ENCODE measurements at places on chromosomes 5 and 9.

DNA sequence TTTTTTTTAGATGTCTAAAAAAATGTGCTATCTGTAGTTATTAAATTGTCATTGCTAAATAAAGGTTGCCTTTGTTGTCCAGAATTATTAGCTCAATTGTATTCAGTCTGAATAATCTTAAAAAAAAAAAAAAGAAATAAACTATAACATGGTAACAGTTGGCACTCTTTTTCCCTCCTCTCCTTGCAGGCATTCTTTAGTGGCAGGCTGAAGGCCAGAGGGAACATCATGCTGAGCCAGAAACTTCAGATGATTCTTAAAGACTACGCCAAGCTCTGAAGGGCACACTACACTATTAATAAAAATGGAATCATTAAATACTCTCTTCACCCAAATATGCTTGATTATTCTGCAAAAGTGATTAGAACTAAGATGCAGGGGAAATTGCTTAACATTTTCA lies 87.6 kb upstream of the FAM170A start:
- no peak for DNase-seq

GRCh38 chr5:66888613-66889012 lies 292.4 kb downstream of the MAST4 start:
- no peak for DNase-seq

- DNase-seq: no peak
Measured at GRCh38 chr5:141031006-141031405, 20.2 kb upstream of the PCDHB1 start.

DNA sequence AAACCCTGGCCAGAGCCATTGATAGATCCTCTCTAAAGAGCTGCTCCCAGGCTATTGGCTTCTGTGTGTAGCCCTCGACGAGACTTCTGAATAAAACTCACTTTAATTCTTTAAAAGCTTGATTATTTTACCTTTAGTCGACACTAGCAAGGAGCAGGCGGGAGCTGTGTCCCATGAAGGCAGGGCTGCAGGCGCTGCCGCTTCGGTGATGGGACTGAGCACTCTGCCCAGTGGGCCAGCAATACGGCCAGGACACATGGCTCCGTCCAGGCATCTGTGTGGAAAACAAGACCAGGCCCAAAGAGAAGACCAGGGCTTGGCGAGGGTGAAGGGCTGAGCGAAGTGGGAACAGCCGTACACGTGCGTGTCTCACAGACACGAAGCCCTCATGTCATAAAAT lies 365.9 kb downstream of the GADD45G start:
- DNase-seq: no peak

- DNase-seq: no peak
Measured at GRCh38 chr5:84706678-84707641, 322.3 kb upstream of the EDIL3 start.

GRCh38 chr5:179238628-179238970 lies 106.7 kb downstream of the ADAMTS2 start:
- DNase-seq: no peak

- no peak for DNase-seq
Measured at GRCh38 chr5:8756498-8757084, 789.3 kb downstream of the SEMA5A start.

GRCh38 chr9:69971643-69972449 lies 71.8 kb upstream of the MAMDC2 start:
- peak; percentile 38 for DNase-seq

- no peak for DNase-seq
Measured at GRCh38 chr9:2231101-2231500, 216.0 kb downstream of the SMARCA2 start.

GRCh38 chr9:99038484-99038820 lies 66.5 kb upstream of the TGFBR1 start:
- no peak for DNase-seq

DNA sequence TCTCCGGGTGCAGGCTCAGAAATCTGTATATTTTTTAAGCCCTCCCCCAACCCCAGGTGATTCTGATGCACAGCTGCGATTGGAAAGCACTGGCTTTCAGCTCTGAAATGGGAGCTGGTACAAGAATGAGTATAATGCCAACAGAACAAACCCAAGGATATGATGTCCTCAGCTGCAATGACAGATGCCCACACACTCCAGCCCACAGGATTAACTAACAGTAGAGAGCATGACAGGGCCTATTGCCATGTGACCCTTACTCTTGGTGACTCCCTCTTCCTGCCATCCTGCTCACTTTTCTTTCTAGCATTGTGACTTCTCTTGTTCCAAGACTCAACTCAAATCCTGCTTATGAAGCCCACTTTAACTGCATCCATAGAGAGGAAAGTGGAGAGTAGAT lies 174.5 kb downstream of the FGF18 start:
- DNase-seq: no peak

DNA sequence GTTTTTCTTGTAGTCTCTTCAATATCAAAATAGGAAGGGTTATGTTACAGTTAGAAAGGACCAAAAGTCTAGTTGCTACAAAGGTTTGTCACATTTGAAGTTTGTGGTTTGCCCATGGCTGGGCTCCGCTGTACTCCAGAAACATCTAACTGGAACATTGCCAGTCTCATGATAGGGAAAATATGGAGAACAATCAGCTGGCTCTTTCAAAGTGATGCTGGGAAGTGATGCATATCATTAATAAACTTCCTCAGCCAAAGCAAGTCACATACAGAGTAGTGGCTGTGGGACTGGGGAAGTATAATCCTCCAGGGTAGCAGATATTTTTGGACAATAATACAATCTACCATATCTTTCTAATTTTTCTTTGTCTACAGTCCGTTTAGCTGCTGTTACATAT lies 8.8 kb downstream of the BTF3 start:
- no peak for DNase-seq

DNA sequence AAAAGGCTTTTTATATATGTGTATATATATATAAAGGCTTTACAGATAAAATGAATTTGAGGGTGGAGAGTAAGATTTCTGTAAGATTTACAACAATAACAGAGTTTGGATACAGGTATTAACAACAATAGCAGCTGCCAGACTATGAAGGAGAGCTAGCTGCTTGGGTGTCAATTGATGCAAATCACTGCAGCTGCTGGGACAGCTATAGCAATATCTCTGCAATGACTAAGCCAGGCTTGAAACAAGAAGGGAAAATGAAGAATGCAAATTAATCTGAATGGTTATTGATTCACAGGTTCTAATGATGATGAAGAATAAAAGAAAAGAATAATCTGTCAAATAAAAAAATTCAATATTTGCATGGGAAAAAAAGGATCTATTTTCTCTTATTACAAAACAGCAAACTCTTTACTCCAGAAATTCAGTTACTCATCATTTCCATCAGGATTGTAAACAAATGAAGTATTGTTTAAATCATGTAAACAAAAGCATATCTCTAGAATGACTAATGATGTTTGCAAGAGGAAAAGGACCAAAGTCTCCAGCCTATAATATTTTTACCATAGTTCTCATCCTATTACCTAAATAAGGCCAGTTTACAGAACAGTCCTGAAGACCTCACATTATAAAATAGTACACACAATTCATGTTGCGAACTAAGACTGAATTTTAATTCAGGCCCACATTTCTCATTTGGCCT lies 219.0 kb downstream of the HTR1A start:
- no peak for DNase-seq

DNA sequence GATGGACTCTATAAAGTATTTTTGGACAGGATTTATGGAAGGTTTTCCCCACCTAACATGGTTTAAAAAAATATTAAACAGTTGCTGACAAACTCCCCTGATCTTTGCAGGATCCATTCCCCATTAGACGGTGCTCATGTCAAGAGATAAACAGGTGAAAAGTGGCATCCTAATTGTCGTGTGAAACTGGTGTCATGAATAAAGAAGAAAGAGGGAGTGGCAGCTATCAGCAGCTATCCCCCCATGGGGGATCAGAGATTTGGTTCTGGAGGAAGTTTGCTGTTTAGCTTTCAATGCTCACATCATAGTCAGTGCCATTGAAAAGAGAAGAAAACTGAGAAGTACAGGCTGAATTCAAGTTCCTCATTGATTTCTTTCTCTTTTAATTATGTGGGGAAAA lies 329.3 kb upstream of the BRINP1 start:
- no peak for DNase-seq

DNA sequence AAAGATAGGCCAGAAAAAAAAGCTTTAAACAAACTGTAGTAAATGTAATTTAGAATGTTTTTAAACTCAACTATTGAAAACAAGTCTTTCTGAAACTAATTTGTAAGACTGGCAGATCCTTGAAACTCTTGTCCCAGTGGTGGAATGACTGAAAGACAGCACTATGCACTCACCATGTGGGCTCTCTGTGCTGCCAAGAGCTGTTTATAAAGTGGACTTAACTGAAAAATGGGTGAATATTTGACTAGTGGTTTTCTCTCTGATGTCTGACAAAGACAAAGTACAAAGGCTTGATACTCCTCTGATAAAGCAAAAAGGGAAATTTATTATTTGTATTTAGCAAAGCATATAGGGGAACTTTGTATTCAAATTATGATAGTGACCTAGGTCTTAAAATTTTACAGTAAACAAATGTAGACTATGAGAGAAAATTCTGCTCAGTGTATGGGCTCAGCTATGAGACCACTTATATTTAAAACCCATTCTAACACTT lies 635.4 kb downstream of the NR2F1-AS1 start:
- no peak for DNase-seq

DNA sequence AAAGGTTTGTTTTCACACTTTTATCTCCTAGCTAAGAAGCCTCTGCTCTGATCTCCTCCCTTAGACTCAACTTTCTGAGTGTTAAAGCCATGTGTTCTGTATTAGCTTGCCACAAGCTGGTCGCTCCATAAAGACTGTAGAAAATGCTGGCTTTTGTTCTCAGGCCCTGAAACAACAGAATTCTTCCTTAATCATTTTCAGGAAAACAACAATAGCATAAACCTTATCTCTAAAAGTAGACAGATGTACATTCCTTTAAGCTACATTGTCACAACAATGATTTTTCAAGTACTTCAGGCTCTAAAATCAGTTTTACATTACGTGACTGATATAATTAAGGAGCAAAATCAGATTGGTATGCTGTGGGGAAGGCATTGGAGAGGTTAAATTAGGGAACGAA lies 41.9 kb downstream of the VCAN start:
- DNase-seq: no peak

Data from CD4-positive, alpha-beta T cell treated with Interleukin-10 for 1 hour (primary cell).